ENCODE measurements at places on chromosomes 11 and 22. TPM values are rescaled to one million over a fixed set of nuclear protein-coding genes. Genes with fewer than 3 reads are reported as not detected.

Gene OR5B21
- total RNA-seq, result not detected

Gene ZNF280B
- total RNA-seq, result 0.10 TPM

Gene SLC37A2
- 0.23 TPM for total RNA-seq

Gene PLAAT3
- total RNA-seq, result 325 TPM

Data from HT-29 (cell line).